Glomerular endothelial cell (primary cell): ENCODE measurements at places on chromosomes 2 and 18. TPM values are rescaled to one million over a fixed set of nuclear protein-coding genes. Genes with fewer than 3 reads are reported as not detected.

DNA sequence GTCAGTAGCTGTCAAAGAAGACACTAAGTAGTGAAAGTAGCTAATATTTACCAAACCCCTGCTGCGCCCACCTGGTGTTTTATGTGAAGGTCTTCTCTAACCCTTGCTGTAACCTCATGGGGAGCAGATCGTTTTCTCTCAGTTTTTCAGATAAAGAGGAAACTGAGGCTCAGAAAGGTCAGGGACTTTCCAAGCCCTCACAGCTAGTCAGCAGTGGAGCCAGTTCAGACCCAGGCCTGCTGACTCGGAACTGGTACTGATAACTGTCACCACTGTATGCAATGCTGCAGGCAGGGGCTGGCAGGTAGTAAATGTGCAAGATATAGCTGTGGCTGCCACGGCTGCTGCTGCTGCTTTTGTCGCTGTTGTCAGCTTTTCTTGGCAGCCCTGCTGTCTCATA lies 69.1 kb downstream of the LRRFIP1 start:
- DNase-seq = no peak

GRCh38 chr2:174524527-174524926 lies 37.7 kb upstream of the GPR155 start:
- DNase-seq = no peak

GRCh38 chr2:236980961-236981360 lies 104.7 kb upstream of the COPS8 start:
- DNase-seq = no peak

GRCh38 chr2:218259099-218259961 lies 1.5 kb upstream of the GPBAR1 start:
- DNase-seq = no peak

DNA sequence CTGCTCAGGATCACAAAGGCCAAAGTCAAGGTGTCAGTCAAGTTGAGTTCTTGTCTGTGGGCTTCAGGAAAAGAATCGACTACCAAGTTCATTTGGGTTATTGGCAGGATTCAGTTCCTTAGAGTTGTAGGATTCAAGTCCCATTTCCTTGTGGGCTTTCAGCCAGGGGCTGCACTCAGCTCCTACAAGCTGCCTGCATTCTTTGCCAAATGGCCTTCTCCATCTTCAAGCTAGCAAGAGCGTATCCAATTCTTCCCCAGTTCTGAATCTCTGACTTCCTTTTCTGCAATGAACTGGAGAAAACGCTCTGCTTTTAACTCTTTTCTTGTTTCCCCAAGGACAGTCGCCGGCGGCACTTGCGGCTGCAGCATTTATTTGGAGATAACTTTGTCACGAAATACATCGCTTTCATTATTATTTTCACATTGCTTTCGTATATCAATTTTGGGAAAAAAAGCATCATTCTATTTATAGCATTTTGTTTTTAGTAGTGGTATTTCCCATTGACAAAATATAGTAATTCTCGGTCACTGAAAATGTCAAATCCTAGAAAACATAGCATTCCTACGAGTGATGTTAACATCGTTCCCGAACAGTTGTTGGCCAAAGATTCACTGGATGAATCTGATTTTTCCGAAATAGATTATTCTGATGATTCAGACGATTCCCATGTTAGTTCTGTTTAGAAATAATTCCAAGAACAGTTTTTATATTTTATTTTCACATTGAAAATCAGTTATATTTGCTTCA lies 59.6 kb upstream of the SERPINE2 start:
- DNase-seq = no peak

GRCh38 chr2:134104754-134105153 lies 149.1 kb upstream of the MGAT5 start:
- DNase-seq = no peak

CRIM1 gene
- total RNA-seq = 357 and 618 TPM in 2 replicates

DES gene
- total RNA-seq = not detected in 2 replicates

ANKRD29 gene
- 0.24 and 0.58 TPM in 2 replicates for total RNA-seq

ZC3H15 gene
- total RNA-seq = 44.4 and 48.3 TPM in 2 replicates

PRADC1 gene
- total RNA-seq = 12.1 and 17.1 TPM in 2 replicates
